ENCODE measurements at places on chromosomes 1 and 21.

GRCh38 chr1:53331446-53332185, 3.7 kb upstream of the LRP8 start:
- no peak for DNase-seq

GRCh38 chr21:39456665-39457064, 4.9 kb downstream of the SH3BGR start:
- no peak for DNase-seq

GRCh38 chr1:56077206-56077605, 502.2 kb downstream of the PLPP3 start:
- no peak for DNase-seq

- no peak for DNase-seq
Measured at GRCh38 chr21:36828891-36829515, 130.1 kb downstream of the SIM2 start.

DNA sequence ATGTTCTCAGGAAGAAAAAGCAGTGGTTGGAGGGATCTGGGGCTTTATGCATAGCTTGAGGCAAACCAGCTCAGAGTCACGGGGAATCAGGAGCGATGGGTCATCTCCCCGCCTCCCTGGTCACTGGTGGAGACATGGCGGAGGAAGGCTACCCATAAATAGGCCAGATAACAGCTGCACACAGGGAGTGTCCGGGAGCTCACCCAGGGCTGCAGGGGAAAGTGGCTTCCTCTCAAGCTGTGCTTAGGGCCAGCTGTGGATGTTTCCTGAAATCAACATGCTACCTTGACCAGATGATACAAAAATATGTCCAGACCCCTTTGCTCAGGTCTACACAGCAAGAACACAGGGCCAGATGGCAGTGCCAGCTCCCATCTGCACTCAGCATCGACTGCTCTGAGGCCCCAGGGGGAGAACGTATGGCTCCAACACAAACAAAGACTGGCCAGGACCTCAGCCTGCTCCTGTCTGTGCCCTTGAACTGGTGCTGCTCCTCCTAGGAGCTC, 27.1 kb upstream of the RERE start:
- no peak for DNase-seq

- no peak for DNase-seq
Measured at GRCh38 chr1:1001057-1001783, 1.3 kb upstream of the HES4 start.

GRCh38 chr21:29133796-29134195, 3.4 kb downstream of the MAP3K7CL start:
- DNase-seq, result no peak

- DNase-seq, result no peak
Measured at GRCh38 chr1:77543822-77544448, 138.5 kb downstream of the ZZZ3 start.

DNA sequence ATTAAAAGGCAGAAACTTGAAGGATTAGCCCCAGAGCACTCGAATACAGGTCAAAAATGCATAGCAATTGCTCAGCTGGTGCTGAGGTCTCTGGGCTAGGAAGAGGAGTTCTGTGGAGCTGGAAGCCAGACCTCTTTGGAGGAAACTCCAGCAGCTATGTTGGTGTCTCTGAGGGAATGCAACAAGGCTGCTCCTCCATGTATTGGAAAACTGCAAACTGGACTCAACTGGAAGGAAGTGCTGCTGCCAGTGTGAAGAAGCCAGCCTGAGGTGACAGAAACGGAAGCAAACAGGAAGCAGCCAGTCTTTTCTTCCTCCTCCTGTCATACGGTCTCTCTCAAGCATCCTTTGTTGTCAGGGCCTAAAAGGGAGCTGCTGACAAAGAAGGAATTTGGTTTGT, 233.4 kb upstream of the FGGY start:
- no peak for DNase-seq

DNA sequence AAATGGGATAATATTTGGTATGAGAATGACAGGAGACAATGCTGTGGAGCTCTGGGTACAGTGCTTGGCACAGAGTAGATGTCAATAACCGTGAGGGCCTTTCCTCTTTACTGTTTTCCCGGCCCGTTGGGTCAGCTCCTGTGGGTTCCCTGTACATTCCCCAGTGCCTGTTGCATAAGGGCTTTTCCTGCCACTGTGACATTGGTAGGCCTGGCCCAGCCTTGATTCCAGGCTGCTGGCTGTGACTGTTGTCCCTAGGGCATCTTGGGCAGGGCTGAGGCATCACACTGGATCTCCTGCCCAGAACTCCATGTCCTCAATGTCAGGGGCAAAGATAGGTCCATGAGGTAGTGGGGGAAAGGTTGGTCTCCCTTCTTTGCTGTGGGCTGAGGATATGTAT, 25.8 kb upstream of the MYCL start:
- DNase-seq, result no peak

- DNase-seq, result no peak
Measured at GRCh38 chr1:53172426-53173128, 24.0 kb upstream of the CPT2 start.

DNA sequence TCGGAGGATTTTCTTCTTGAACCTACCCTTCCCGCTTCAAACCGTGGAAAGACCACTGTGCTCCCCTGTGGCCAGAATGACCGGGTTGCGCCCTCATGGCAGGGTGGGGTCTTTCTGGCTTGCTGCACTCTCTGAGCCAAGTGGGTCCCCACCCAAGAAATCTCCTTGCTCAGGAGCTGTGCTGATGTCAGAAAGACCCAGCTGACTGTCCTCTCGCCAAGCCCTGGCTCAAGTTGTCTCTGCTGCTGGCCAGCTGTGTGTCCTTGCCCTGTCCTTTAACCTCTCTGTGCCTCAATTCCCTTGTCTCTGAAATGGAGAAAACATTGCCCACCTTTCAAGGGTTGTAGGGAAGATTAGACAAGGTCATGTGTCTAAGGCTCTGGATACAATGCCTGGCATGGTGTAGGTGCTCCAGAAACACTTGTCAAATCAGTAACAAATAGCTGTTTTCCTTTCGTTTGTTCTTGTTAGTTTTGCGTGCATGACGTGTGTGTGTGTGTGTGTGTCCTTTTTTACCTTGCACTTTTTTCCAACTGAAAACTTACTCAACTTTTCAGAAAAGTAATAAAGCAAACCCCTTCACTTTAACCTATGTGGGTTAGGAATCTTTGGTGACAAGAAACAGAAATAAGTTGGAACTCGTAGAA, 41.1 kb upstream of the RPL11 start:
- DNase-seq, result no peak

- no peak for DNase-seq
Measured at GRCh38 chr1:224629965-224630364, 13.8 kb downstream of the CNIH3 start.

DNA sequence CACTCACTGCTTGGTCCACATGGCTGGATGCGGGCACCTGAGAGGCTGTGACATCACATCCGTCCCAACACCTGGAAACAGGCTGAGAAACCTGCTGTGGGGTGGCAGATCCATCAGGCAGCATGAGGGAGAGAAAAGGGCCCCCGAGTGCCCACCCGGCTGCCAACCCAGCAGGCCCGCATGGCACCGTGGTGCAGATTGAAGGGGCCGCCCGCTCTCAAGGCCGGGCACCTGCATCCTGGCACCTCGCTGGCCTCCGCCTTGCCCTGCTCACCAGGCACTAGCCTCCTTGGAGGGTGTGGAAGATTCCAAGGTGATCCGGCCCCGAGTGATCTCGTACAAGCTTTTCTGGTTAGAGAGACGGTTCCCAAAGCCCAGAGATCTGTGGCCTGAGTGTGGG, 110.5 kb downstream of the PRDM16 start:
- no peak for DNase-seq

GRCh38 chr1:164930241-164930640, 371.3 kb downstream of the PBX1 start:
- DNase-seq, result no peak

GRCh38 chr1:154213274-154213673, 7.1 kb upstream of the CFAP141 start:
- DNase-seq, result no peak

DNA sequence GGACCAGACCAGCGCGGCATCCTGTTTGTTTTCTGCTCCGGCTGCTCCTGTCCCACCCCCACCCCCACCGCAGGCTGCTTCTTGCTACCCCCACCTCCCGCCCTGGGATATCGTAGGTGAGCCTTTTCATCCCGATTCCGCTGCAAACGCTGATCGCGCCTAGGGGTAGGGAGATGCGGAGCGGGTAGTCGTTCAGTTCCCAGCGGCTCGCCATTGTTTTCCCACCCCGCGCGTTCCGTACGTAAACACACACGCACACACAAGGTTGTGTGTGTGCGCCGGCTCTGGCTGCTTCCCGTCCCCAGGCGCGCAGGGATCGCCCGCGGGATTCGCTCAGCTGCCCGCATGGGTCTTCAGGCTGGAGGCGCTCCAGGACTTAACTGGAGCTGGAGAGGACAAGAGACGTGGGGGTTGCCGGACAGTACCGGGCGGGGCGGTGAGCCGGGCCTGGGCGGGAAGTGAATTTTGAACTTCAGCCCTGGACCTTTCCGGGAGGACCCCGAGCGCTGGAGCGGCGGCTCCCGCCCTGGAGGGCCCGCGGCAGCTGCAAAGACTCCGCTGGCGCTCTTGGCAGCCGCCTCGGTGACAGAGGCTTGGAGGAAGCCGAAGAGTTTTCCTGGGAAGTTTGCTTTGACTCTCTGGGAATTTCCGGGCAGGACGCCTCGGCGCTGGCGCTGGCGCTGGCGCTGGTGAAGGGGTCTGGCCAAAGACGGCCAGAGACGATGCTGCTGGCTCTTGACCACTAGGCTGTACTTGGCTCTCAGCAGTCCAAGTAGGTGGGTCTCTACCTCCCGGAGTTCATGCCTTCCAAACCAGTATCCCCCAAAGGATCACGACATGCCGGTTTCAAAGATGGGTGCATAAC, 1.6 kb downstream of the SOX13 start:
- DNase-seq, result no peak

All from naive thymus-derived CD4-positive, alpha-beta T cell (primary cell).